Activated T-cell treated with anti-CD3 and anti-CD28 coated beads for 1 hour (primary cell): ENCODE measurements at places on chromosomes 6 and 20.

DNA sequence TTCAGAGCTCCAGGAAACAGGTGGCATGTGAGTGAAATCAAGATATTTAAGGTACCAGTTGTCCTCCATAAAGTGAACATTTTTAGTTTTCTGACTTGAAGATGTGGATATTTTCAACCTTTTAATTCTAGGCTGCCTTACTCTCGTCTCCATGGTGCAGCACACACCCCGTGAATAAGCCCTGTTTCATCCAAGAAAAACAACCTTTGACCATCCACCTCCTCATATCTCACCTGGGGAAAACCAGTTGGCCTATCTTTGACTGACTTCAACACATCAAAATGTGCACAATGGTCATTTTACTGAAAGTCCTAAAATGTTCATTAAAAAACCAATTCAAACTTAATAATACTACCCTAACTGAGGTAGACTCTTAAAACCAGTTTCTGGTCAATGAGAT is 73.8 kb upstream of the CD2AP start:
- DNase-seq: no peak

DNA sequence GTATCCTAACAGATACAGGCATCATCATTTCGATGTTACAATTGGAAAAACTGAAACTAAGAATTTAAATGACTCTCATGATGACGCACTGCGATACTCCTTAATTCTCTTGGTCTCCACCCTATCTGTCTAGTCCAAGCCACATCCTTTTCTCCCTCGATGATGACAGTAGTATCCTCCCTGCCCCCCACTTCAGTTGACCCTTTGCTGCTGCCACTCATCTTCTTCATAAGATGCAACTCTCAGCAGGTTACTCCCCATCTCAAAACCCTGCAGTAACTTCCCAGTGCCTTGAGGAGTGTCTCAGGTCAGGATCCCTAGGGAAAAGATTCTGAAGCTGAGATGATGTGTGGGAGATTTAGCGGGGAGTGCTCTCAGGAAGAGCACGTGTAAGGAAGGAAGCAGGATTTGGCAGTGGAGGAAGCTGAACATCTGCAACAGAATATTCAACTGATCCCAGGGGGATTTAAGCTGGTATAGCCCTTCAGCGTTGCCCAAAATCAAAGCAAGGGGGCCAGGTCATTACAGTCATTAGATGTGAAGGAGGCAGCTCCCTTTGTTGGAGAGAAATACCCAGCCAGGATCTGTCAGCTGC is 16.1 kb downstream of the JPH2 start:
- DNase-seq: no peak

- no peak for DNase-seq
These were observed 3.0 kb upstream of the CRIP3 start for GRCh38 chr6:43311666-43312065.

DNA sequence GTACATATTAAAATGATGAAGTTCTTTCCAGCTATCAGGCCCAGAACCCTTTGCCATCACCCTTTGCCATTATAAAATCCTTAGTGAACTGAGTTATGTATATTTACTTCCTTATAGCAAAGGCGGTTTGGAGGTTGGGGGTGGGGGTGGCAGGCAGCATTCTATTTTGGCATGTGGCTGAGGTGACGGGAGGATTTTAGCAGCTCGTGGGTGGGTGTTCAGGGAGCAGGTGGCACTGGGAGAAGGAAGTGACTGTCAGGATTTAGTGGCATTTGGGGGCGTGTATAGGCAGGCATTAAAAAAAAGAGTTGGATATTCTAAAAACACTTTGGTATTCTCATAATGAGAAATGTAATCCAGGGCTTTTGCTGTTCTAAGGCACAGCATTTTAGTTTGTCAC is 150.7 kb downstream of the RIMS1 start:
- DNase-seq: no peak

GRCh38 chr20:17941087-17941825 is 27.3 kb downstream of the SNX5 start:
- no peak for DNase-seq

DNA sequence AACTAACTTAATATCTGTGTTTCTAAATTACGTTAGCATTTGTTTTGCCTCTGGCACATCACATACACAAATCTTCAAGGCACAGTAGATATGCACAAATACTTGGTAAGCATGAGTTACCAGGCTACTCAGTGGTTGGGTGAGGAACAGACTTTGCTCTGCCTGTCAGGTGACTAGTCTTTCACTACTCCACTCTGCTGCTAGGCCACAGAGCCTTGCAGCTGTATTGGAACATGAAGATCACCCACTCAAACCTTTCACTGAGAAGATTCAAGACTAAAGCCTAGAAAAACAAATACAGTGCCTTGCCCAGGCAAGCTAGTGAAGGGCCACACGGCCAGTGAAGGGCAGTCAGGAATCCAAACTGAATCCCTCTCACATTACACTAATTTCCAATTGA is 47.0 kb downstream of the DTNBP1 start:
- DNase-seq: no peak

DNA sequence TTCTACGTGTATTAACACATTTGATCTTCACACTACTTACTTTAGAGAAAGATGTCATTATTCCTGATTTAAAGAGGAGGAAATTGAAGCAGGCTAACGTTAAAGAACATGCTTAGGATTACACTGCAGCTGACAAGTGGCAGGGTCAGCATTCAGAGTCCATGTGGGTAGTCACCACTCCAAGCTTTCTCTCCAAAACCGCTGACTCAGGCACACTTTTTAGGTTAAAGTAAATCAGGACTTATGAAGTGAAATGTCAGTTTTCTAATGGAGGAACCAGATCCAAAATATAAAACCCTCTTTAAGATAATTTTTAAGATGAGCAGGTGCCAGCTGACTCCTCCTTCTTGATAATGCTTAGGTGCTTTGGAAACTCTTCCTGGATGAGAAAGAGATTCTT is 75.4 kb downstream of the HTR1E start:
- DNase-seq: no peak

GRCh38 chr6:35468980-35469750 is 964 bp downstream of the RPL10A start:
- no peak for DNase-seq

DNA sequence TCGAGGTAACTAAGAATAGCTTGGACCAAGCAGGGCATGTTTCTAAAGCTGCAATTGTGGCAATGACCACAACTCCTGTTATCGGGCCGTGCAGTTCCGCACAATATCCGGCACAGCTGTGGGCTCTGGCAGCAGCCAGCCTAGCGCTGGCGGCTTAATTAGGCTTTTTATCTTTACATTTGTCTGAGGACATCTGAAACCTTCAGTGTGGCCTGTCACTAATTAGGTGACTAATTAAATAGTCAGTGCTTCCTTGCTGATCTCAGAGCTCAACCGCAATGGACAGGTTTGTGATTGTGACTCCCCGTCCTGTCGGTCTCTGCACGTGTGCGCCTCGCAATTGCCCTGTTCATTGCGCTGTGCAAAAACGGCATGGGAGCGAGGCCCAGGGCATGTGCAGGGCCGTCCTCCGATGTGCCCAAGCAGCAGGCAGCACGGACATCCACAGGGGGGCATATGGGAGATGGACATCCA is 134.8 kb upstream of the INSM1 start:
- no peak for DNase-seq

GRCh38 chr6:136471922-136472321 is 78.3 kb downstream of the MAP7 start:
- DNase-seq: no peak

DNA sequence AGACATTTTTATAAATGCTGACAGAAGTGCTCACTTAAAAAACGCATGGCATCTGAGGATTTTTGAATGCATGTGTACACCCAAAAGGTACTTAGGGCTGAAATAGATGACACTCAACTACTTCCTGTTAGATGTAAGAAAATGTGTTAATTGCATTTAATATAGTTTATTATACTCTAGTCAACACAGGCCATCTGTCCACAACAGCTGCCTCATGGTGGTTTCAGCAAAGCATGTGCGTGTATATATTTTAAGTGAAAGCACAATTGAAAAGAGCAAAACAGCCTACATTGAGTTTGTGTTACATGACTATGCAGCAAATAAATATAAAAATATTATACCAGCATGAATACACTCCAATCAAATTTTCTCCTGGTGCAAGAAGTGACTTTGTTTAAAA is 1233.0 kb upstream of the EYS start:
- DNase-seq: no peak

DNA sequence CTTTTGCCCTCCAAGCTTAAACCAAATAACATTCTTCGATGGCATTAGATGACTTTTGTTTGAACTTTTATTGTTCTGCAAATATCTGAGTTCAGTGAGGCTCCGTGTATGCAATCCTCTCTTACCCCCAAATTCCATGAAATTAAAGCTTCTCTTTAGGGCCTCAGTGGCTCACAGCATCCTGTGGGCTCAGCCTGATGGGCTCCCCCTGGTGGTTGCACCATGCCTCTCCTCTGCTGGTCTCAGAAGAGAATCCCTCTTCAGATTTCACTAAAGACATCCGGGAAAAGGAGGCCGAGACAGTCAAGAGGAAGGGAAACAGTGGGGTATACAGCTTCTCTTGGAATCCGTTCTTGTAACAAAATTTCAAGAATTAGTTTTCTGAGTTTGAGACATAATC is 331.6 kb upstream of the NT5E start:
- no peak for DNase-seq

GRCh38 chr20:14780508-14780907 is 443.1 kb upstream of the FLRT3 start:
- DNase-seq: no peak

DNA sequence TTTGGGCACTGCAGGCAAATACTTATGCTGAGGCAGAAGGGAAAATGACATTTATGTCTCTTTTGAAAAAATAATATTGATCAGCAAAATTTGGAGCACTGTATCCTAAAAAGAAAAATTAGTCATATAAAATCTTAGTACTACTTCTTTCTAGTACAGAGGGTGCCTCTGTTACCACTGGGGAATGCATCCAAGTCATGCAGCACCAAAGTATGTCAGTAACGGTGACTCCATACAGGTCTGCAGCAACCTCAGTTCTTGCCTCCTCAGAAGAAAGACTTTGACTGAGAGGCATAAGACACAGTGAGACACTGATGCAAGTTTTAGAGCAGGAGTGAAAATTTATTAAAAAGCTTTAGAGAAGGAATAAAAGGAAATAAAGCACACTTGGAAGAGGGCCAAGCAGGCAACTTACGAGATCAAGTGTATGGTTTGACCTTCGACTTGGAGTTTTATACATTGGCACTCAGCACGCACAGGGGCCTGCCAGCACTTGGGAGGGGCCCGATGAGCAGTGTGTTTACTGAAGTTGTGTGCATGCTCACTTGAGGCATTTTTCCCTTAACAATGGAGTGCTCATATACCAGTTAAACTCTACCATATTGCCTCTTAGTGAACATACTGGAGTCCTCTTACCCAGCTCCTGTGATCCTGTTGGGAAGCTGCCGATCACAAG is 1244.8 kb downstream of the EPHA7 start:
- DNase-seq: no peak

GRCh38 chr6:155088856-155089255 is 93.7 kb downstream of the TIAM2 start:
- DNase-seq: no peak

GRCh38 chr20:22093122-22093521 is 387.7 kb downstream of the PAX1 start:
- DNase-seq: no peak

GRCh38 chr6:42751055-42751454 is 5.2 kb upstream of the TBCC start:
- no peak for DNase-seq

GRCh38 chr20:7426890-7427496 is 513.3 kb downstream of the HAO1 start:
- no peak for DNase-seq

DNA sequence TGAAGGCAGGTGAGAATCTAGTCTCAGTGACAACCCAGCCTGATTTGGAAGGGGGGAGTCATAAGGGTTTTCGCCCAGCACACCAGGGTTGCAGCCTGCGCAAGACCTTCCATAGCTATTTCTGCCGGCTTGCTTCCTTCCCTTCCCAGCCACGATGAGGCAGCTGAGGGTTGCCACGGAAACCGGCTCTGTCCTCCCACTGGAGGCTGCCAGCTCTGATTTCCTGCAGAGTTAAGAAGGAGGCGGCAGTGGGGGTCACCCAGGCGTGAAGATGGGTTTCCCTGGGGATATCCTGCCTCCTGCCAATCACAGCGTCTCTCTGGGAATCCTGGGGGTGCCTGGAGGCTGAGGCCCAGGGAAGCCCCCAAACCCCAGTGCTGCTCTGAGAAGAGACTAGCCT is 23.1 kb upstream of the KCNB1 start:
- DNase-seq: no peak

- no peak for DNase-seq
These were observed 1.4 kb upstream of the LRRN4 start for GRCh38 chr20:6055161-6055783.

DNA sequence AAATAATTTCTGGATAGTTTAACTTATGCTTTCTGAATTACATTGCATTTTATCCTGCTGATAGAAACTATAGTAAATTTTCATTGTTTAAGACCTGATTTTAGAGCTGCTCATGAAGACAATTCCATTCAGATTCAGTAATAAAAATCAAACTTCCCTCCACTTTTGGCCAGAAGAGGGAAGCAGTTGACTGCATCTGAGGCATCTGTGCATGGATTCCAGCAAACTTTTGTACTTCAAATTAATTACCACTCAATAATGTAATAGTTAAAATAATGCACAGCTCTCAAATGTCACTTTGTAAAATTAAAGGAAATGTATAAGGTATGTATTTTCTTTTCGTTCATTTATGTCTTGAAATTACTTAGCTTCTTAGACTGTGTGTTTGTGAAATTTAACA is 64.2 kb upstream of the SLC35B3 start:
- no peak for DNase-seq

- no peak for DNase-seq
These were observed 44.1 kb upstream of the CTAGE9 start for GRCh38 chr6:131754715-131755567.

DNA sequence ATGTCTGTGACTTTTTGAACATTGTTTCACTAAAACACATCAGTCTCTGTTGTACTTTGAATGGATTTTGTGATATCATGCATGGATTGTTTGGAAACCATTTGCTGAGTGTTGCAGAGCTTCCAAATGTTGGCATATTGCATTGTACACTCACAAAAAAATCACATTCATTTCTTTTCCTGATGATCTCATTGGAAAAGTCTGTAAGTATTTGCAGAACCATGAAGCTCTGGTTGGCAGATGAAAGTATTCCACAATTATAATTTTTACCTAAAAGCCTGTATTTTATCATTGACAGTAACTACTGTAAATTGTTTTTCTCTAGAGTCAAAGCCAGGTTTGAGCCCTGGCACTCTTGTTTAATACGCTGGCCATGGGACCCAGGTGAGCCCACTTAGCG is 42.1 kb downstream of the VAPB start:
- DNase-seq: no peak

DNA sequence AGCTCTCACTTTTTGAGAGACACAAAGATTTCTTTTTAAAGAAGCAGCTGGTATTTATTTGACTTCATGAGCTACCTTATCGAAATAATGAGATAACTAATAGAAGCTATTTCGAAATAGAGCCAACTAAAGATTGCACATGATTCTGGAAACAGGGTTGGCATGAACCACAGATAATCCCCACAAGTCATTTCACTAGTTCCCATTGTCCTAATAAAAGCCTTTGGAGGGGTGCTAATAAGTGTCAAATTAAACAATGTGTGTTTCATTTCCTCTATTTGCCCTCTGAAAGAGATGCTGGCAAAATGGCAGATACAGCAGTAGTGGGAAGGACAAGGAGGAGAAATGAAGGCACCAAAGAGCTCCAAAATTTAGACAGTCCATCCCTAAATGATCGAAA is 78.6 kb upstream of the RIPOR2 start:
- no peak for DNase-seq
